ENCODE measurements at places on chromosomes 6 and 20.
A peak's percentile ranks its signal among the peaks of the same experiment; 100 is the strongest.

- H3K27me3 ChIP-seq: no peaks in the 10 kb centered on the region
- H3K4me3 ChIP-seq: no peak overlapping the region
- no peak overlapping the region for H3K27ac ChIP-seq
- H3K4me1 ChIP-seq: no peaks in the 10 kb centered on the region
- no peaks in the 10 kb centered on the region for H3K36me3 ChIP-seq
Measured at GRCh38 chr20:41670631-41671030, 52.5 kb upstream of the CHD6 start.

- no peaks in the 10 kb centered on the region for H3K4me1 ChIP-seq
- DNase-seq: no peak
- no peaks in the 10 kb centered on the region for H3K36me3 ChIP-seq
- H3K4me3 ChIP-seq: no peak overlapping the region
- H3K27ac ChIP-seq: no peak overlapping the region
Measured at GRCh38 chr20:54793291-54793992, 318.0 kb downstream of the DOK5 start.

DNA sequence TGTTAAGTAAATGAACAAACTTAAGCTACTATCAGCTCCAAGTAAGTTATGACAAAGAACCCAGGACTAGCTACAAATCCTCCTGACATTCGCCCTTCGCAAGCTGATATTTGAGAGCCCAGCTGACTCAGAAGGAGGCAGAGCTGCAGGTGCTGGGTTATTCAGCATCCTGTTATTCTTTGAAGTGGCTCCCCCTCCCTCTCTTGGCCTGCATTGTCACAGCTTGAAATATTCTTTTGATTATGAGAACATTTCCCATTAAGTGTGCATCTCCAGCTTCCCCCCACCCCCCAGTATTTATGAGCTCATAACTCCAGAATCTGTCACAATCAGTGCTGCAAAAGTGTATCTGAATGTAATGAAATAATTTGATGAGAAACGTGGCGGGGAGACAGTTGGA is 78.8 kb upstream of the RALY start:
- H3K36me3 ChIP-seq: no peaks in the 10 kb centered on the region
- DNase-seq: no peak
- no peak overlapping the region for H3K27ac ChIP-seq
- no peaks in the 10 kb centered on the region for H3K27me3 ChIP-seq
- no peak overlapping the region for H3K4me3 ChIP-seq

- DNase-seq: no peak
- peaks cover 6% of the 10 kb centered on the region for H3K4me1 ChIP-seq
- no peaks in the 10 kb centered on the region for H3K36me3 ChIP-seq
- H3K27ac ChIP-seq: peak overlapping the region; percentile 26
- H3K27me3 ChIP-seq: no peaks in the 10 kb centered on the region
Measured at GRCh38 chr6:161434350-161434749, 160.5 kb upstream of the AGPAT4 start.

DNA sequence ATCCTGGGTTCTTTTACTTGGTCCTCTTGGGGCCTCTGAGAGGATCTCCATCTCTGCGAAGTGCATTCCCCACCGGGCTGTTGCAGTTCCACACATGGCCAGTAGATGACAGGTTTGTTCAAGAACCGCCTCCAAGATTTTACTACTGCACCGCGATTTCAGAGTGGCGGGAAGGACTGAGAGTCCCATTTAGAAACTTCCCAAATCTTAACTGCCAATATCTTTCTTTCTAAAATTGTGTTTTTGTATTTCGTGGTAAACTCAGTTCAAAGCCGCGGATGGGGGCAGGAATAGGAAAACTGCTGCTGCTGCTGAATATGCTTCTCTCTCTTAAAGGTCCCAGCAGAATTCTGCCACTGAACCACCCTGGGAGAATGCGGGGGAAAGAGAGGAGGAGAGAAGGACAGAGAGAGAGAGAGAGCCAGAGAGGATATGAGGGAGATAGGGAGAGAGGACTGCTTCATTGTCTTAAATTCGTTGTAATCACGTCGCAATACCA is 8.6 kb upstream of the BTNL2 start:
- DNase-seq: peak; percentile 83
- no peaks in the 10 kb centered on the region for H3K36me3 ChIP-seq
- H3K27me3 ChIP-seq: no peaks in the 10 kb centered on the region

- no peak for DNase-seq
- H3K27ac ChIP-seq: no peak overlapping the region
- no peak overlapping the region for H3K4me3 ChIP-seq
- peaks cover 3% of the 10 kb centered on the region for H3K4me1 ChIP-seq
- no peaks in the 10 kb centered on the region for H3K27me3 ChIP-seq
Measured at GRCh38 chr6:132405143-132405915, 4.1 kb upstream of the MOXD1 start.

DNA sequence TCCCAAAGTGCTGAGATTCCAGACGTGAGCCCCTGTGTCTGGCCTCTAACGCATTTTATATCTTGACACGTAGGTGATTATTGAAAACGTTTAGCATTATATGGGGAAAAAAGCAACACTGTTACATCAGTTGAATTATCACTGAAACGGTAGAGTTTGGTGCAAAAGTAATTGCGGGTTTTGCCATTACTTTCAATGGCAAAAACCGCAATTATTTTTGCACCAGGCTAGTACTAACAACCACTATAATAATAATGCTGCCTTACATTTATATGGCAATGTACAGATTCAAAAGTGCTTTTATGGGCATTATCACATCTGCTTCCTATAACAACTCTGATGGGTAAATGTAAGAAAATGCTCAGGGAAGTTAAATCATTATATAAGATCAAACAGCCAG is 57.3 kb downstream of the OPRM1 start:
- H3K36me3 ChIP-seq: no peaks in the 10 kb centered on the region
- DNase-seq: no peak
- H3K27ac ChIP-seq: no peak overlapping the region
- no peak overlapping the region for H3K4me3 ChIP-seq

GRCh38 chr6:72783035-72783434 is 161.2 kb downstream of the KCNQ5 start:
- H3K27ac ChIP-seq: peak overlapping the region; percentile 38
- no peaks in the 10 kb centered on the region for H3K27me3 ChIP-seq
- peaks cover 17% of the 10 kb centered on the region for H3K4me1 ChIP-seq
- H3K4me3 ChIP-seq: no peak overlapping the region
- H3K36me3 ChIP-seq: no peaks in the 10 kb centered on the region

GRCh38 chr20:52190437-52191131 is 995 bp downstream of the ZFP64 start:
- no peaks in the 10 kb centered on the region for H3K27me3 ChIP-seq
- peak overlapping the region; percentile 78 for H3K4me3 ChIP-seq

DNA sequence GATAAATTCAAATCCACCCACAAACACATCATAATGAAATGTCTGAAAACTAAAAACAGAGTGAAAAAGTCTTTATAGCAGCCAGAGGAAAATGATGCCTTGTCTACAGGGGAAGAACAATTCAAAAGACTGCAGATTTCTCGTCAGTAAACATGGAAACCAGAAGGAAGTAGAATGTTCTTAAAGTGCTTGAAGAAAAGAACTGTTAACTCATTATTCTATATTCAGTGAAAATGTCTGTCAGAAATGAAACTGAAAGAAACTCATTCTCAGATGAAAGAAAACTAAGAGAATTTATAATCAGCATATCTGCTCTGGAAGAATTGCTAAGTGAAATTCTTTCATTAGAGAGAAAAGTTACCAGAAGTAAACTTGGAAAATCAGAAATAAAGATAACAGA is 416.1 kb downstream of the TBC1D32 start:
- DNase-seq: no peak
- no peaks in the 10 kb centered on the region for H3K4me1 ChIP-seq
- H3K36me3 ChIP-seq: no peaks in the 10 kb centered on the region
- H3K27me3 ChIP-seq: no peaks in the 10 kb centered on the region
- no peak overlapping the region for H3K27ac ChIP-seq

DNA sequence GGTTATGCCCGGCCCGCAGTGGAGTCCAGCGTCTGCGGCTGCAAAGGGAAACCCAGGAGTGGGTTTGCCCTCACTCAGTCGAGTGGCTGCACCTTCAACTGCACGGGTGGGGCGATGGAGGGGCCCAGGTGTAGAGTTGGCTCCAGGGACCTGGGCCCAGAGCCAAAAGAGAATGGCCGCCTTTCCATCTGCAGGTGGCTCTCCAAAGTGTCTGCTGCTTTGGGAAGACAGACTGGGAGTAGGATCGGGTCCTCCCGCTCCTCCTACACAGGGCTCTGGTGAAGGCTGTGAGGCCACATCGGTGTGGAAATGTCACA is 80.1 kb downstream of the PTPN1 start:
- H3K27me3 ChIP-seq: no peaks in the 10 kb centered on the region
- DNase-seq: no peak
- H3K27ac ChIP-seq: no peak overlapping the region
- no peak overlapping the region for H3K4me3 ChIP-seq
- peaks cover 27% of the 10 kb centered on the region for H3K36me3 ChIP-seq
- peaks cover 4% of the 10 kb centered on the region for H3K4me1 ChIP-seq

DNA sequence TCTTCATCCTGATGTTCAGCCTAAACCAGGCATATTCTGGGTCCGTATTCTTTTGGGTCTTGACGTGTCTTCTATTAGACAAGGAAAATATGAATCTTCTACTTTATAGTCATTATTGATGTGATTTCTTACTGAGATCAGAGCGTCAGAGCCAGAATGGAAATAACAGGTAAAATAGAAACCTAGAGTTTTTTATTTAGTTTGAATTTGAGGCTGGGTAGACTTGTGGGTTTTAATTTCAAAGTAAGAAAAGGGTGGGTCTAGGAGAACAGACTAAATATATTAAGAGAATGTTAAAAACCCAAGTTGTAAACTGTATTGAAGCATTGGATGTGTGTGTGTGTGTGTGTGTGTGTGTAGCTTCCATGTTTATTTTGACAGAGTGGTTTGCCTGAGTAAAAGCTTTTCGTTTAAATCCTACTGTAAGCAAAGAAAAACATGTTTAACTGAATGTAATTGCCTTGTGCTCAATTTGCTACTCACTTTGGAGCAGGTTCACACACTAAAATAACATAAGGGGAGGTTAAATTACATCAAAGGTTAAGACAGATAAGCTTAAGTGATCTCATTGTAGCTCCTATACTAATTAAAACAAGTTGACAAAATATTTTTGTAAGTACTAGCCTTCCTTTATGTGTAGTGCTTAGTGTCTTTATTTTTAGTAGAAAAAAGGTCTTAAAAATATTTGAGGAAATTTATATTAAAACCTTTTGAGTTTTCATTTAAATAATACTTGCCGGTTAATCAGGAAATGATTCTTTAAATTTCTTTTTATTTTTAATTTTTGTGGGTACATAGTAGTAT is 17.4 kb downstream of the HECA start:
- peaks cover 49% of the 10 kb centered on the region for H3K4me1 ChIP-seq
- H3K36me3 ChIP-seq: no peaks in the 10 kb centered on the region
- DNase-seq: no peak
- no peak overlapping the region for H3K27ac ChIP-seq

- no peaks in the 10 kb centered on the region for H3K4me1 ChIP-seq
- H3K27ac ChIP-seq: no peak overlapping the region
- no peaks in the 10 kb centered on the region for H3K27me3 ChIP-seq
- no peak for DNase-seq
Measured at GRCh38 chr6:156598071-156598854, 178.9 kb upstream of the ARID1B start.

DNA sequence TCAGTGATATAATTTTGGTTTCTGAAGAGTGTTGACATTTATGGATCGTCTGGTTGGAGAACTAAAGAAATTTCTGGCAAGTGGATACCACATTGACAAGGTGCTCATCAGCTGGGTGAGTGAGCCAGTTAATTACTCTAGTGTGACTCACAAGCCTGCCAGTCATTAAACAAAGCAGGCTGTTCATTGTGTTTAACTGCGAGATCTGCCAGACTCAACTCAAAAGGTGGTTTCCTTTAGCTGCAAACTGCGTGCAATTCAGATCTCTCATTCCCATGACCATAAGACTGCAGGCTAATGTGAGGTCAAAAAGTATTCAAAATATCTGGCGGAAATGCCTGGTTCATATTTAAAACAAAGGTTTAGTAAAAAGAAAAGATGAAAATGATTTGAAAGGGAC is 32.5 kb upstream of the IYD start:
- no peak for DNase-seq
- H3K4me3 ChIP-seq: no peak overlapping the region
- H3K27ac ChIP-seq: no peak overlapping the region
- H3K4me1 ChIP-seq: no peaks in the 10 kb centered on the region
- no peaks in the 10 kb centered on the region for H3K27me3 ChIP-seq

DNA sequence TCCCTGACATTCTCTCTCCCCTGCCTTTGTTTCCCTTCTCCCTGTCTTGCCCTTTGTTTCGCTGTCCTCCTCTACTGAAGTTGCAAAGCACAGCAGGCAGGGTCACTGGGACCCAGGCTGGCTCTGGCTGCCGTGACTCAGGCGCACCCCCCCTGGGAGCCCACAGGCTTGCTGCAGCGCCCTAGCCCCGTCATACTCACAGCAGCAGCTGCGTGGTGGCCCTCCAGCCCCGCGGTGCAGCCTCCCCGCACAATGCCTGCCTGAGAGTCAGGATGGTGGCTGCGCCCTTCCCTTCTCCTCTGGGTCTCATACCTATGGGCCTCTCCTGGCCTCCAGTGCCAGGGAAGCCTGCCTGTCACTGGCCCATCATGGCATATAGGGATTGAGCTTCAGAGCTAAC is 41.7 kb downstream of the TXNDC5 start:
- H3K27ac ChIP-seq: no peak overlapping the region
- no peaks in the 10 kb centered on the region for H3K27me3 ChIP-seq
- H3K4me1 ChIP-seq: no peaks in the 10 kb centered on the region
- no peaks in the 10 kb centered on the region for H3K36me3 ChIP-seq

DNA sequence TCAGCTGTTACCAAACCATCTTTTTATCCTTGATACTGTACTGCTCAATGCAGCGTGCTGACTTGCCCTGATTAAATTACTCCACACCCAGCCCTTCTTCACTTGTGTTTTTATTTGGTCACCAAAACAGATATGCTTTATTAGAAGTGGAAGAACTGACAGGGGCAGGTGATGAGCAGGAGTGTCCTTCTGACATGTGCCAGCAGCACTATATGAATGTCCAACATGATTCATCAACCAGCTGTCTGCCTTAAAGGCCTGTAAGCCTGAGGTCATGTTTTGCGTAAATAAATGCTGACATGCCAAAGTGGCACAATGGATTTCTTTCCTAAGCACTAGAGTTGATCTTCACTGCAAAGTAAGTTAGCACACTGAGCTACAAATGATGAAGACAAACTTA is 15.4 kb downstream of the POPDC3 start:
- no peak for DNase-seq
- no peaks in the 10 kb centered on the region for H3K36me3 ChIP-seq
- no peak overlapping the region for H3K27ac ChIP-seq
- H3K4me1 ChIP-seq: no peaks in the 10 kb centered on the region

GRCh38 chr20:25090492-25091429 is 8.8 kb upstream of the VSX1 start:
- no peaks in the 10 kb centered on the region for H3K4me1 ChIP-seq
- no peaks in the 10 kb centered on the region for H3K36me3 ChIP-seq
- peaks cover 4% of the 10 kb centered on the region for H3K27me3 ChIP-seq
- H3K27ac ChIP-seq: no peak overlapping the region

DNA sequence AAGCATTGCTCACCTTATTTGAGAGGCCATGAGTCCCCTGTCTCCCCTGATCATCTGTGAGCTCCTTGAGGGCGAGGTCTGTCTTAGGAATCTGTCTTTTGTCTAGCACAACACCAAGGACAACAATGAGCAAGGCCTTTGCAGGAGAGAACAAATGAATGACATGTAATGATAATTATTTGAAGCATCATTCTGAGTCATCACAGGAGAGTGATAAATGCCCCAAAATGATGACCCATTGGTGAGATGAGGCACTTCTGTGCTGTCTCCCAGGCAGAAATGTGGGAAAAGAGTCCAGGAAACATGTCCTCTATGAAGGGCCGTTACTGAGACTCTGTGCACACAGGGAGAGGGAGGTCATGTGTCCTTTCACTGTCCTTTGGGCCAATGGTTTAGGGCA is 105.2 kb upstream of the LRFN2 start:
- no peak overlapping the region for H3K27ac ChIP-seq
- no peaks in the 10 kb centered on the region for H3K4me1 ChIP-seq
- no peaks in the 10 kb centered on the region for H3K27me3 ChIP-seq
- DNase-seq: no peak
- no peaks in the 10 kb centered on the region for H3K36me3 ChIP-seq
- H3K4me3 ChIP-seq: no peak overlapping the region
